ENCODE measurements at places on chromosomes 1 and 21. TPM values are rescaled to one million over a fixed set of nuclear protein-coding genes. Genes with fewer than 3 reads are reported as not detected.

The NTMT2 gene
- not detected for total RNA-seq

The SGIP1 gene
- not detected for total RNA-seq

The ORC1 gene
- total RNA-seq = 16.0 TPM

DNA sequence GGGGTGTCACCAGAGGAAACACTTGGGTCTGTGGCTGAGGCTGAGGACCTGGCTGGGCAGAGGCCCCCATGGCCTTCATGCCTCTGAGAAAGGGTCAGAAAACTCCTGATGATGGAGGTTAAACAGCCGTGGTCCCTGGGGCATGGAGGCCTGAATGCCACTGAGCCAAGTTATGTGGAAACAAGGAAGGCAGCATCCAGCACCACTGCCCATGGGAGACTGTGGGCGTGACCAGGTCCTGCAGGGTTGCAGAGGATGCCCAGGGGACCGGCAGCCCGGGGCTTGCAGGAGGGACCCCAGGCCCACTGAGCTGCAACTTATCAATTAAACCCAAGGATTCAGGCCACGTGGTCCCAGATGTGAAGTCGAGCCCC is 18.9 kb upstream of the COL6A2 start:
- DNase-seq = no peak

DNA sequence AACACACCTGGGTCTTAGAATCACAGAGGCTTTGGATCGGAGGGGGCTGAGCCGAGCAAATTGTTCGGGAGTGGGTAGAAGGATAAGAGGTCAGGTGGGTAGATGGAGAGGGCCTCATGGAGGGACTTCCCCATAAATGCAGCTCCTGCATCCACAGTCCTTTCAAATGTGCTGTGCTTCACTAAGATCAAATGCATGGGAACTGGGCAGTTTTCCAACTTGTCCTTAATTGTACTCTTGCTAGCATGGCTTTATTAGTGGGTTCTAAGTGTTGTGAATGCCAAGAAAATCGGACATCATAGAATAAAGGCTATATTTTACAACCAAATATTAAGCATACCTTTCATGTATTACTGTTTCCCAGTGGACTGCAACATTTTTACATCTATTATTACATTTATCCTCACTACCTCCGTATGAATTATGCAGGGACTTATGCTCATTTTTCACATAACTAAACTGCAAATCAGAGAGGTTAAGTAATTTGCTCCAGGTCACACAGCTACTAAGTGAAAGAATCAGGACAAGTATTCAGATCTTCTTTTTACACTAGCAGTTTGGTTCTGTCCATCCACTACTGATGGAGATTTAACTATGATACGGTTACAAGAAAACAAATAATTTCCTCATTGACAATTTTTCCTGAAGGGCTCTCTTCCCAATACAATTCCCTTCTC is 174.5 kb upstream of the RUNX1 start:
- no peak for DNase-seq
